ENCODE measurements at places on chromosomes 2 and 18.

DNA sequence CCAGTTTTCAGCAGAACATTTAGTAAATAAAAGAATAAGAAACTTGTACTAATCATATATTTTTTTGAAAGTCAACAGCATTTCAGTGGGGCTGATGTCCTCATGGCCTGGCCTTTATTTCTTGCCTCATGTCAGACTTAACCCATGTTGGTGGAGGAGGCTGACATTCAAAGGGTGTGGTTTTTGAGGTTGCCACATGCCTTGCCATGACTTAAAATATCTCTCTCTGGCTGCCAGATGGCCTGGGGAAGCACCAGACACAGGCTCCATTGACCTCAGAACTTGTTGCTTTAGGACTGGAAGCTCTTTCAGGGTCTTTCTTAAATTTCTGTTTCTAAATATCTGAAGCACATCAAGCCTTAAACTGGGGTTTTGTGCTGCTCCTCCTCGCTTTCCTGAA lies 32.5 kb upstream of the CD28 start:
- DNase-seq = peak; percentile 77

DNA sequence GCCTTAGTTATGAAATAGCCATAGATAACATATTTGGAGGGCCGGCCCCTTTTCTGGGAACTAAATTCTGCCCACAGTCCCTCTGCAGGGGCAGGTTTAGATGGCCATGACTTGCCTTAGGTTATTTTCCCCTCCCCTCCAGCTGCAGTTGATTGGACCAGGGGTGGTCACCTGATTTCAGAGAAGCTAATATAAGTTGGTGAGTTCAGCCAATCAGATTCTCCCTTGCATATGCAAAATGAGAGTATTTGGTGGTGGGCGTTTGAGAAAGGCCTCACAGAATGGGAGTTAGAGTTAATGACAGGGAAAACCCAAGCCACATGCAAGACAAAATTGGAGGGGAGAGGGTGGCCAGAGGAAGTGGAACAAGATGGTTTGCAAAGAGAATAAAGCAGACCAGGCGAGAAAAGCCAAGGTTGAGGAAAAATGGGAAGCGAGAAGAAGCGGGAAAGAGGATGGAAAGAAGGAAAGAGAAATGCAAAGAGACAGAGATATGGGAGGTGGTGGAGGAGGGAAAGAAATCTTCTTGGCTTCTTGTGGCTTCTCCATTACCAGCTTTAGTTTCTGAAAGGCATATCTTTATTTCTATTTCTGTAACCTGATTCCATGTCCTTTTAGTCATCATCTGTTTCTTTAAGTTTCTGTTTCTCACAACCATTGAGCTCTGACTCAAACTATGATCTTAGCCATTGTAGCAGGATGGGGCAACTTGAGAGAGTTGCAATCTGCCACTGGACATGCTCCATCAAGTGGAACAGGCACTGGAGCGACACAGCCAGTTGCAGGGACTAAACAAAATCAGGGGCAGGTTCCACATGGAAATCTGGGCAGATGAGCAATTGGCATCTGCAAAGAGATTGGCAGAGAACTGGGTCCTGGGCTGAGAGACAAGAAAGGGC lies 108.1 kb upstream of the SIX3 start:
- DNase-seq = no peak

DNA sequence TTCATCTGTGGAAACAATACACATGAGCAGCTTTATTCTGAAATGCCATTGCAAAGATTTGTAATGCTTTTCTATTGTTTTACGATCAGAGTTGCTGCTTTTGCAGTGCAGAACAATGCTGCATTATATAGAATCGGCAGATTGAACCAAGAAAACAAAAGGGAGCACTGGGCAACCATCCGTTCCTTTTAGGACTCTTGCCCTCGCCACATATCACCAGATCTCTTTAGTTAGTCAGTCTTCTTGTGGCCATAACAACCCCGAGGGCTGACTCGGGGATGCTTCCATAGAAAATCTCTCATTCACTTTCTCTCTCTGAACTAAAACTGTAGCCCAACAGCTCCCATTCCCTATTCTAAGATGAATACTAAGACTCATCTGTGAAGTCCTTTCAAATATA lies 340.4 kb downstream of the NRXN1 start:
- DNase-seq = no peak

DNA sequence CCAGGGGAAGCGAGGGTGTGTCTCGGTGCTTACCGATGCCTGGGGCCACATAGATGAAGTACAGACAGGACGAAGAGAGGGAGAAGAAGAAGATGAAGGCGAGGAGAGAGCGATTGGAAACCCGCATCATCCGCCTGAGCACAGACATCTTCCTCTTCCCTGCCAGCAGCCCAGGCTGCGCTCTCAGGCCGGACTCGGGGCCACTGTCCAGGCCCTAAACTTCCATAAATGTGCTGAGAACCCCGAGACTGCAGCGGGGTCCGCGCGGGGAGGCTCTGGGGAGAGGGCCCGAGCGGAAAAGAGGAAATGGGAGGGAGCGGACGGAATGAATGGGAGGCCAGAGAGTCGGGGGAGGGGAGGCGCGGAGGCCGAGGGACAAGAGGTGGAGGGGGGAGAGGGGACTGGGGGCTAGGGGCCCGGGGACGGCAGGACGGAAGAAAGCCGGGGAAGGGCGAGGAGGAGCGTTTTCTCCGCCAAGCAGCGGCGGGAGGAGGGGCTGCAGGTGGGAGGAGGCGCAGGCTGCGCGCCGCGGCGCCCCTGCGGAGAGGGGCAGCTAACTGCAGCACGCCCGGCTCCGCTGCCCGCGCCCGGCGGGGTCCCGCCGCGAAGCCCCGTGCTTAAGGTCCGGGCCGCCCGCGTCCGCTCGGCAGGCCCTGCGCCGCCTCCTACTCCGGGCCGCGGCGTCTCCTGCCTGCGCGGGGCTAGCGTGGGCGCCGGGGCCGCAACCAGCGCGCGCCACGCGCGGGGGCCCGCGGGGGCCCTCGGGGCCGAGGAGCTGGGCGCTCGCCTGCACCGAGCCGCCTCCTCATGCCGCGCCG lies at the start of gene B4GALT6:
TSS of gene B4GALT6 (minus strand) at position 303 of the 818 bp plus-strand sequence. CDS start at position 148, 155 bp downstream.
- DNase-seq = peak; percentile 62

DNA sequence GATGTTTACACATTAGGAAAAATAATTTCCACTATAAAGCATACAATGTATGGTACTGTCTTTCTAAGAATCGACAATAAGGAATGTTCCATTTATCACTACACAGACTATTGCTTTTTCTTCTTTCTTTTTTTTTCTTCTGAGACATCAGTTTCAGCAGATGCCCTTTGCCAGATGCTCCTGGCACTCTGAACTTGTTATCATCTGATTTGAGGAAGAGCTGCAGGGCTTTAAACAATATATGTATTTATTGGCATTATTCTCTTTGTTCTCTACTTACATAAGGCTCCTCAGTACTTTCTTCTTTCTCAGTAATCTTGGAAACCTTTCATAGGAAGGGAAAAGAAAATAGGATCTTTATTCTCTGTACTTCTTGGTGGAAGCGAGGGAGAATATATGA lies 45.0 kb upstream of the AGPS start:
- DNase-seq = no peak
